ENCODE measurements at places on chromosomes 7 and 10. TPM values are rescaled to one million over a fixed set of nuclear protein-coding genes. Genes with fewer than 3 reads are reported as not detected.

- H3K27me3 ChIP-seq = no peaks in the 10 kb centered on the region
- no peaks in the 10 kb centered on the region for H3K36me3 ChIP-seq
- no peak overlapping the region for H3K4me3 ChIP-seq
These were observed 307.8 kb downstream of the PTPRN2 start for GRCh38 chr7:158279539-158280447.

IPMK gene
- 3.8 TPM for total RNA-seq

- H3K27ac ChIP-seq = no peak overlapping the region
- H3K4me3 ChIP-seq = no peak overlapping the region
- peak; percentile 32 for DNase-seq
- no peaks in the 10 kb centered on the region for H3K36me3 ChIP-seq
- no peaks in the 10 kb centered on the region for H3K27me3 ChIP-seq
- peaks cover 4% of the 10 kb centered on the region for H3K4me1 ChIP-seq
These were observed 221.5 kb upstream of the GHITM start for GRCh38 chr10:83917537-83918506.

DNA sequence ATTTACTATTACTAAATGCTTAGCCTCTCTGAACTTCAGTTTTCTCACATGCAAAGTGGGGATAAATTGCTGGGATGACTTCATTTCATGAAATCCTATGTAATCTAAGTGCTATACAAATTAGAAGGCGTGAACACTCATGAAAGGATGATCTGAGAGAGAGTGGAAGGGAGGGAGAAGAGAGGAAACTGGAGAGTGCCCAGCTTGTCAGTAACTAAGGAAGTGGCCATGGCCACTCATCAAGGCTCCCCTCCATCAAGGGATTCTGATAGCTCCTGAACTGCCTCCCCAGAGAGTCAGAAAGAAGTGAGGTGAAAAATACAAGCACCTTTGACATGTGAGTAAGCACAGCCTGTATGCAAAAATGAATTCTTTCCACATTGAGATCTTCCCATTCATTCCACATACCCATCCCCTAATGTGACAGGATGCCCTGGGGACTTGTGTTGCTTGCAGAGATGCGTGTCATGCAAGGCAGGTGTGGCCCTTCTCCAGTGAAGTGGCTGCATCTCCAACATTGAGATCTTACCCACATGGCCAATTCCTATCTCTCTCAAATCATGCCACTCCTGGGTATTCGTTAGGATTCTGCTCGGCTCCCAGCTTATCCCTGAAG lies 76.5 kb upstream of the ITPRID1 start:
- no peaks in the 10 kb centered on the region for H3K36me3 ChIP-seq
- no peaks in the 10 kb centered on the region for H3K27me3 ChIP-seq
- no peaks in the 10 kb centered on the region for H3K4me1 ChIP-seq
- no peak overlapping the region for H3K4me3 ChIP-seq
- DNase-seq = no peak

GRCh38 chr7:69683002-69683401 lies 84.7 kb downstream of the AUTS2 start:
- H3K27me3 ChIP-seq = no peaks in the 10 kb centered on the region
- no peak for DNase-seq
- peaks cover 22% of the 10 kb centered on the region for H3K4me1 ChIP-seq
- H3K4me3 ChIP-seq = no peak overlapping the region
- peak overlapping the region; percentile 27 for H3K27ac ChIP-seq
- no peaks in the 10 kb centered on the region for H3K36me3 ChIP-seq

- H3K27me3 ChIP-seq = no peaks in the 10 kb centered on the region
- DNase-seq = no peak
- no peaks in the 10 kb centered on the region for H3K4me1 ChIP-seq
- no peaks in the 10 kb centered on the region for H3K36me3 ChIP-seq
These were observed 40.1 kb upstream of the ZNF273 start for GRCh38 chr7:64863021-64863420.

DNA sequence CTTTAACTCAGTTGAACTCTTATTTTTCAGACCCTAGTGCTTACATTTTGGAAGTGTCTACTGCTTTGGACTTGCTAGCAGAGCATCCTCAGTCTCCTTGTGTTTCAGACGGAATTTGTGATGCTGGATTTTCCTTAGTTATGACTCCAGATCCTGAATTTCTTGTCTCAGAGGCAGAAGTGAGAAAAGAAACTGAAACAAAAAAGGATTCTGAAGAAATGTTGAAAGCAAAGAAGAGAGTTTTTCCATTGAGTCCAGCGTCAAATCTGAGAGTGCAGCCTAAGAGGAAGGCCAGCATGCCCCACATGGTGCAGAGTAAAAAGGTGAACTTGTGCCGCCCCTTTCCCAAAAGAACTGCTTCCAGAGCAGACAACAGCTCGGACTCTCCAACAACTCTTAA lies 46.1 kb downstream of the TASOR2 start:
- H3K36me3 ChIP-seq = peaks cover 10% of the 10 kb centered on the region
- no peak overlapping the region for H3K27ac ChIP-seq
- no peak for DNase-seq
- H3K4me1 ChIP-seq = no peaks in the 10 kb centered on the region

- DNase-seq = no peak
- no peaks in the 10 kb centered on the region for H3K27me3 ChIP-seq
- H3K4me1 ChIP-seq = peaks cover 29% of the 10 kb centered on the region
- no peaks in the 10 kb centered on the region for H3K36me3 ChIP-seq
These were observed 158.8 kb downstream of the SH3PXD2A start for GRCh38 chr10:103696411-103697145.

NUTM2D gene
- 1.6 TPM for total RNA-seq

- no peaks in the 10 kb centered on the region for H3K36me3 ChIP-seq
- H3K27me3 ChIP-seq = no peaks in the 10 kb centered on the region
- H3K27ac ChIP-seq = no peak overlapping the region
- H3K4me3 ChIP-seq = no peak overlapping the region
These were observed 107.8 kb upstream of the ASAH2 start for GRCh38 chr10:50358925-50359687.

BMPER gene
- total RNA-seq = not detected

GRCh38 chr10:29851241-29851640 lies 208.1 kb downstream of the JCAD start:
- no peaks in the 10 kb centered on the region for H3K27me3 ChIP-seq
- no peaks in the 10 kb centered on the region for H3K4me1 ChIP-seq
- H3K4me3 ChIP-seq = no peak overlapping the region
- no peak for DNase-seq
- no peaks in the 10 kb centered on the region for H3K36me3 ChIP-seq

DNA sequence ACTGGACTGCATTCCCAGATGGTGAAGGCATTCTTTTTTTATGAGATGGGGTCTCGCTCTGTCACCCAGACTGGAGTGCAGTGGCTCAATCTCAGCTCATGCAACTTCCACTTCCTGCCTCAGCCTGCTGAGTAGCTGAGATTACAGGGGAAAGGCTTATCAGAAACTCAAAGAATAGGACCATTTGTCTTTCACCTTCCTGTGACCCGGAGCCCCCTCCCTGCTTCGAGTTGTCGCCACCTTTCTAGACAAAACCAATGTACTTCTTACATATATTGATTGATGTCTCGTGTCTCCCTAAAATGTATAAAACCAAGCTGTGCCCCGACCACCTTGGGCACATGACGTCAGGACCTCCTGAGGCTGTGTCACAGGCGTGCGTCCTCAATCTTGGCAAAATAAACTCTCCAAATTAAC lies 1.8 kb upstream of the METTL27 start:
- no peak overlapping the region for H3K4me3 ChIP-seq
- H3K27me3 ChIP-seq = no peaks in the 10 kb centered on the region
- no peaks in the 10 kb centered on the region for H3K36me3 ChIP-seq
- peaks cover 22% of the 10 kb centered on the region for H3K4me1 ChIP-seq
- no peak for DNase-seq

DNA sequence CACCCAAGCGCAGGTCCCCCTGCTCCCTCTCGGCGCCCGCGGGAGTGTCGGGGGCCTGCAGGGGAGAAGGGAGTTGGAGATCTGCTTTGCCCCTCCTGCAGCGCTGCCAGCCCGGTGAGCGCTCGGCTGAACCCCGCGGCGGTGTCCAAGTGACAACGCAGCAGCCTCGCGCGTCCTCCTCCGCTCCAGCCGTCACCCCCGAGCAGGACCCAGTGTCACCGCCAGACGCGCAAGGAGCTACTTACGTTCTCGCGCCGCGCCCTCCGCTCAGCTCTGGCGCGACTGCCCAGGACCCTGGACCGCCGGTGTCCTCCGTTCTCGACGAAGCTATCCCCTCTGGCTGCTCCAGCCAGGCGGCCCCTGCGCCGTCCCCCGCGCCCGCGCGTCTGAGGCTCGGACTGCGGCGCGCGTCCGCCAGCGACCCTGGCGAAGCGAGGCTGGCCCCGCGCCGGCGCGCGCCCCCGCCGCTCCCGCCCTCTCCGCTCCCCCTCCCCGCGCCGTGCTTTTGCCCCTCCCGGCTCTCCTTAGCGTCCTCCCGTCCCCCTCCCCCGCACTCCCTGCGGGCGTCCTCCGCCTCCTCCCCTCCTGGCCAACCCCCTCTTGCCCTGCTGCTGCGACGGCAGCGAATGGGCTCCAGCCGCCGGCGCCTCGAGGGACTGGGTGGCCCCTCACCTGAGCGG lies at the start of gene NRCAM:
NRCAM (minus strand) TSS at position 439 of the 680 bp plus-strand sequence. CDS start 216,372 bp downstream, outside the sequence.
- peak within 1 kb of the TSS; percentile 47 for H3K4me3 ChIP-seq
- H3K27ac ChIP-seq = no peak within 1 kb of the TSS
- no peaks in the 10 kb centered on the region for H3K36me3 ChIP-seq
- H3K4me1 ChIP-seq = no peaks in the 10 kb centered on the region
- no peak for DNase-seq

SPDYE1 gene
- total RNA-seq = not detected

DNA sequence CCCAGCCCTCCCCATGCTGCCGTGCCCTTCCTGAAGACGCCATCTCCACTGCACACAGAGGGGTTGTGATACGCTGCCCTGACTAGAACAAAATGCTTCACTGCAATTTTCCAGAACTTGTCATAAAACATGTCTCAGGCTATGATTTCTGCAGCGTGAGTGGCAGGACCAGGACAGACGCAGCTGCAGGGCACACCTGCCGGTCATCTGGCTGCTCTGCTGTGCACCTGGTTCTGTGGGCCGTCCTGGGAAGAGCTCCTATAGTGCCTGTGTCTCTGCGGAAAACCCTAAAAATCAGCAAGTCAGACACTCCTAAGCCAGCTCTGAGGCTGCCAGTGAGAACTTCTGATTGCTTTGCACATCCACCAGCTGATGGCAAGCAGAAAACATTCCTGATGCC lies 39.7 kb upstream of the DIP2C start:
- H3K36me3 ChIP-seq = no peaks in the 10 kb centered on the region
- no peak overlapping the region for H3K27ac ChIP-seq
- H3K4me1 ChIP-seq = no peaks in the 10 kb centered on the region
- H3K4me3 ChIP-seq = no peak overlapping the region

DNA sequence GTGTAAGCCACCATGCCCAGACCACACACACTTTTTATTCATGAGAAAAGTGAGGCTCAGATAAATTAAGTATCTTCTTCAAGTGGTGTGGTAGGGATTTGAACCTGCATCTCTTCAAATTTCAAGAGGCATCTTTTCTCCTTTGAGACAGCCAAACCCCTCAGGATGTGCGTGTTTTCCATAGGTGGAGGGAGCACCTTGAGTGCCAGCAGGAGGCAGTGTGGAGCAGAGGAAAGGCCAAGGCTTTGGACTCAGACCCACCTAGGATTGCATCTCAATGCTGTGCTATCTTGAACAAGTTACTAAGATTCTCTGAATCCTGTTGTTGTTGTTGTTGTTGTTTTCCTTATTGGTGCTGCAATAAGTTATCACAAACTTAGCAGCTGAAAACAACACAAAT lies 40.2 kb upstream of the MYL10 start:
- no peaks in the 10 kb centered on the region for H3K4me1 ChIP-seq
- H3K36me3 ChIP-seq = no peaks in the 10 kb centered on the region
- DNase-seq = no peak
- H3K27ac ChIP-seq = no peak overlapping the region

SPOCK2 gene
- total RNA-seq = 1.5 TPM

DNA sequence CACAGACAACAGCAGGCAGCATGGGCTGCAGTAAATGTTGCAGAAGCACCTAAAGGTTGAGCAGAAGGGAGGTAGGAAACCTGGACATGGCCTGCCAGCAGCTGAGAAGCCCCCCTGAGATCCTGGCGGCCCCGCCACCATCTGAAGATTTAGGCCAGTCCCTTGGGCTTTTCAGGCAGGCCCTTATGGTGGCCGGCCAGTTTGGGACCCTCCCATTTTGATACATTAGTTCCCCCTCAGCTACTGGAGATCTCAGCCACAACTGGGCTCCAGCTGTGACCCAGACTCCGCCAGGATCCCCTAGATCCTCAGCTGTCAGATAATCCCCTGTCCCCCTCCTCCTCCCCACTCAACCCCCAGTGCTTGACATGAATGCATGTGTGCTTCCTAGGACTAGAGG lies 34.4 kb downstream of the ZNF783 start:
- H3K36me3 ChIP-seq = no peaks in the 10 kb centered on the region
- no peaks in the 10 kb centered on the region for H3K4me1 ChIP-seq
- no peaks in the 10 kb centered on the region for H3K27me3 ChIP-seq

DNA sequence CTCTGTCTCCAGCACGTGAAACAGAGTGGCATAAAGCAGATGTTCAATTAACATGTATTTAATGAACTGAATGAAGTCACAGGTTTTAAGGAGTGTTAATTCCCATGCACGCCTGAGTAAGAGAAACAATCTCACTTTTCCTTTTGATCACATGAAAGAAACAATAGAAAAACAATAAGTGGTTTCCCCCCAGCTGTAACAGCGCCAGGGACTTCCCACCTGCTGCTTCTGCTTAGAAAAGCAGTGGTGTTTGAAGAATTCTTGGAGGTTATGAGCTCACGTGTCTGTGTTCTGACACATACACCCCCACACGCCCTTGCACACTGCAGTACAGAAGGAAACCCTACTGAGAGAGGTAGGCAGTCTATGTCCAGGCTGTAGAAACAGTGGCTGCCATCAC lies 51.3 kb upstream of the FRMD4A start:
- no peaks in the 10 kb centered on the region for H3K36me3 ChIP-seq
- H3K27me3 ChIP-seq = no peaks in the 10 kb centered on the region
- peaks cover 27% of the 10 kb centered on the region for H3K4me1 ChIP-seq
- peak; percentile 72 for DNase-seq
- H3K4me3 ChIP-seq = no peak overlapping the region
- H3K27ac ChIP-seq = no peak overlapping the region

FAM3C gene
- 25.0 TPM for total RNA-seq

- H3K27ac ChIP-seq = peak overlapping the region; percentile 63
- DNase-seq = no peak
- H3K4me3 ChIP-seq = no peak overlapping the region
- H3K4me1 ChIP-seq = peaks cover 67% of the 10 kb centered on the region
- H3K27me3 ChIP-seq = no peaks in the 10 kb centered on the region
- no peaks in the 10 kb centered on the region for H3K36me3 ChIP-seq
These were observed 3.0 kb upstream of the PILRA start for GRCh38 chr7:100370303-100370702.

GRCh38 chr7:104923010-104923421 lies 91.0 kb upstream of the KMT2E start:
- no peaks in the 10 kb centered on the region for H3K36me3 ChIP-seq
- peaks cover 6% of the 10 kb centered on the region for H3K4me1 ChIP-seq
- DNase-seq = peak; percentile 71
- no peak overlapping the region for H3K4me3 ChIP-seq
- no peaks in the 10 kb centered on the region for H3K27me3 ChIP-seq

Measured in GM12878 (cell line).